ENCODE measurements at places on chromosomes 16 and 17.

DNA sequence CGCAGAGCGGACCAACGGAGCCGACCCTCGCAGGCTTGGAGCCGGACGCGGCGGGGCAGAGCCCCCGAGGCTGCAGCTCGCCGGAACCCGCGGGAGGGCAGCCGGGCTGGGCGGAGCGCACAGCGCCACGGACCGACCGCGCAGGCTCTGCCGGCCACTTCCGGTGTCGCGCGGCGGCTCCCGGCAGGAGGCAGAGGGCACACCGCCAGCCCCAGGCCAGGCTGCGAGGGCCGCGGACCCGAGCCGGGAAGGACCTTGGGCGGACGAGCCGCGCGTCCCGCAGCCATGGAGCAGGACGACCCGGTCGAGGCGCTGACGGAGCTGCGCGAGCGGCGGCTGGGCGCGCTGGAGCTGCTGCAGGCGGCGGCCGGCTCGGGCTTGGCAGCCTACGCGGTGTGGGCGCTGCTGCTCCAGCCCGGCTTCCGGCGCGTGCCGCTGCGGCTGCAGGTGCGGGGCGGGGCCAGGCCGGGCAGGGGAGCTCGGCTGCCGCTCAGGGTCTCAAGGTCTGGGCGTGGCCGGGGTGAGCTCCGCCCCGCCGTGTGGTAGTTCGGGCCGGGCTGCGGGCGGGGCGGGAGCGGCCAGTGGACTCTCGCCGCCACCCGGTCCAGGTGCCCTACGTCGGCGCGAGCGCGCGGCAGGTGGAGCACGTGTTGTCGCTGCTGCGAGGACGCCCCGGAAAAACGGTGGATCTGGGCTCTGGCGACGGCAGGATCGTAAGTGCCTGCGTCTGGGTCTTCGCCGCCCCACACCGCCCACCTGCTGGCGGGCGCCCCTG, at the start of gene ANTKMT:
Gene ANTKMT (plus strand): TSS at position 157 of the 775 bp plus-strand sequence. CDS start 129 bp downstream, at position 286.
- peak; percentile 90 for DNase-seq

DNA sequence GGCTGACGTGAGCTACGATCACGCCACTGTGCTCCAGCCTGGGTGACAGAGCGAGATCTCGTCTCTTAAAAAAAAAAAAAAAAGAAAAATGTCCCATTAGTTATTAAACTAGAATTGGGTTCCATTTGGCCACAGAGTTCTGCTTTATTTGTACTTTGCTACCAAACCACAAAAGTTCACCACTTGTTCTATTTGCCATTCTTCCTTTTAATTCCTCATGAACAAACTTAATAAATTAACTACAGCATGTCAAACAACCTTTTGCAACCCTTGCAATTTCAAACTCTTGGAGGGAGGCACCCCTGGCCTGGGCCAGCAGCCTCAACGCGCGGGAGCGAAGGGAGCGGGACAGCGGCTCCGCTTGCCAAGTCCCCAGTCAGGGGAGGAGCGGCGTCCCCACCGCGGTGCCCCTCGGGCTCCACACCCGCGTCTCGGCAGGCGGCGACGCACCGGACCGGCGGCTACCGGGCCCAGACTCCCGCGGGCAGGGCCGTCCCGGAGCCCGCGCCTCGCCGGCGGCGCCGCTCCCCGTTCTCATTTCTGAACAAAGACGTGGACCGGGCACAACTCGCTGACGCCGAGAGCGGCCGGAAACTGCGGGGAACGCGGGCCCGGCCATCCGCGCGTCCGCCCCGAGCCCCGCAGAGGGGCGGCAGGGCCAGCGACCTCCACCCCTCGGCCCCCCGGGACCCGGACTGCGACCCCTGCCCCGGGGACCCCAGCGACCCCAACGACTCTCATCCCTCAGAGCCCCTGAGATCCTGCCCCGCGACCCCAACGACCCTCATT, 775 bp downstream of the CYTH1 start:
- DNase-seq: peak; percentile 22

GRCh38 chr17:33583518-33584417, 290.7 kb upstream of the ASIC2 start:
- no peak for DNase-seq

GRCh38 chr17:68398691-68399637, 58.3 kb downstream of the WIPI1 start:
- peak; percentile 93 for DNase-seq

DNA sequence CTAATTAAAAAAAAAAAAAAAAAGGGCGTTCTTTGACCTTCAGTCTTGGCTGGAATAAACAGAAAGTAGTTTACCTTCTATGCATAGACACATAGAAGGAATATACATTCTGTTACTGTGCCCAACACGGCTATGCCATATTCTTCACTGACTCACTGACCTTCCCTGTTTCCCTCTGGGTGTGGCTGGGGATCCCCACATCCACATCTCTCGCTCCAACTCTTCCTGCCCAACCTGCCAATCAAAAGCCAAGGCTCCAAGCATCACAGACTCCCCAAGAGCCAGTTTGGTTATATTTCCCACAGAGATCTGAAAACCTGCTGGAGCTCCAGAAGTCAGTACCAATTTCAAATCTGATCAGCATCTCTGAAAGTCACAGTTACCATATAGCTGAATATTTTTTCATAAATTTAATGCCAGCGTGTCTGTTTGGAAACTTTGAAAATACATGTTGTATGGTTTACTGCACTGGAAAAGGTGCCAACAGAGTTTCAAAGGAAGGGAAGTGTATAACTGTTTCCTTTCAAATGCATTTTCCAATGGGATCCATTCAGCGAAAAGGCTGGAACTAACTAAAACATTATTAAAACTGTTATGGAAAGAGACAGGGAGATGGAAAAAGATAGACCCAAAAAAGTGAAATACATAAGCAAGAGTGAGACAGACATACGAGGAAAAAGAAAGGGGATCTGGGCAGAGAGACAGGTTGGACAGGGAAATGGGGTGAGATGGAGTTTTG, 91.8 kb downstream of the SMG6 start:
- DNase-seq: no peak

DNA sequence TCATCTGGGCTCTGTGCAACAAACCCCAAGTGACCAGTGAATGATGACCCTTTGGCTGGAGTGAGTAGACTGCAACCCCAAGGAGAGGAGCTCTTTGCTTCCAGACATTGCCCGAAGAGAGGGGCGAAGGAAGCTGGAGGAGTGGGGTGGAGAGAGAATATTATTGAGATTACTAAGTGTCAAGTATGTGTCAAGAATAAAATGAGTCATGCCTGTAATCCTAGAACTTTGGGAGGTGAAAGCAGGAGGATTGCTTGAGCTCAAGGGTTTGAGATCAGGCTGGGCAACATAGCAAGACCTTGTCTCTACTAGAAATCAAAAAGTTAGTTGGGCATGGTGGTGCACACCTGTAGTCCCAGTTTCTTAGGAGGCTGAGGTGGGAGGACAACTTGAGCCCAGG, 142.0 kb upstream of the CCL2 start:
- DNase-seq: no peak

DNA sequence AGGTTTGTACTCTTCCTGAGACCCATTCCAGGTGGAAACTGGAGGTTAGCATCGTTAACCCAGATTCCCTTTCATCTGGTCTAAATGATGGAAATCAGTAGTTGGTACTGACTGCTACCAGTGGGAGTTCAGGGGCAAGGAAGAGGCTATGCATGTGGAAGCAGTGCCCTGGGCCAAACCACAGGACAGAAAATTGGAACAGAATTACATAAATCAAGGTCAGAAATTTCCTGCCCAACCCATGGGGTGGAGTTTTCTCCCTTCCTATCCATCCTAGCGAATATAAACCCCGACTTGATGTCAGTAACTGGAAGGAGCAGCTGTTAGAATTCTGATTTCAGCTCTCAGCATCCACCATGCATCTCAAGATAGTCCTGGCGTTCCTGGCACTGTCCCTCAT, at the start of gene AOC2:
Gene AOC2 (plus strand): TSS at position 310 of the 400 bp plus-strand sequence. CDS start 47 bp downstream, at position 357.
- no peak for DNase-seq

GRCh38 chr16:79005096-79005495, 595.4 kb downstream of the MAF start:
- DNase-seq: no peak

DNA sequence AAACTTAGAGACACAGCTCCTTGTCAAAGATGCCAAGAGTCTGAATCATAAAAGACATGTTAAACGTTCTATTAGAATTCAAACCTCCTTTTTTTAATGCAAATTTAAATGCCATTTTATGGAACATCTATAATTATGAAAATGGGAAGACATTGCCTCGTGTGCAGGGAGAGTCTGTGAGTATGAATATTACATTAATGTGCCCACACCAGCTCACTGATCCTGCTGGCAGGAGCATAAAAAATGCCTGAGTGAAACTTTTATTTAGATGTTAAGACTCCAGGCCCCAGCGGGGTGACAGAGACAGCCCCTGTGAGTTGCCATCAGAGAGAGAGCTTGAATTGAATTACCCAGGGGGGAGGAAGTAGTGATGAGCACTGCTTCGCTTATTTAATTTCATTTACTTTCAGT, 84.8 kb downstream of the SNX11 start:
- peak; percentile 14 for DNase-seq

DNA sequence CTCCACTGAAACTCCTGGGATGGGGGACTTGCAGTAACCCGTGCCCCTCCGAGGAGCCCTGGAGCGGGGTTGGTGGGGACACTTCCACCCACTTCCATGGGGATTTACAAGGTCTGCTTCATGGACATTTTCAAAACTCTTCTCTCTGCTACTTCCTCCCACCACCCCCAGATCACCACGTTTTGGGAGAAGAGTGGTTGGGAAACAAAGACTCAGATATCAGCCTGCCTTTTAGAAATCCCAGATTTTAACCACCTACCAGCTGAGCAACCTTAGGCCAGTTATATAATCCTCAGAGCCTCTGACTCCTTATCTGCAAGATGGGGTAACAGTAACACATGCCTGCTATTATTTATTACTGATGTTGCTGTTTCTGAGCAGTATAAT, 184.8 kb downstream of the CCDC182 start:
- DNase-seq: no peak

- DNase-seq: no peak
These were observed 2.0 kb upstream of the CTRB2 start for GRCh38 chr16:75208861-75209505.

GRCh38 chr16:47204736-47205504, 61.2 kb upstream of the NETO2 start:
- no peak for DNase-seq

DNA sequence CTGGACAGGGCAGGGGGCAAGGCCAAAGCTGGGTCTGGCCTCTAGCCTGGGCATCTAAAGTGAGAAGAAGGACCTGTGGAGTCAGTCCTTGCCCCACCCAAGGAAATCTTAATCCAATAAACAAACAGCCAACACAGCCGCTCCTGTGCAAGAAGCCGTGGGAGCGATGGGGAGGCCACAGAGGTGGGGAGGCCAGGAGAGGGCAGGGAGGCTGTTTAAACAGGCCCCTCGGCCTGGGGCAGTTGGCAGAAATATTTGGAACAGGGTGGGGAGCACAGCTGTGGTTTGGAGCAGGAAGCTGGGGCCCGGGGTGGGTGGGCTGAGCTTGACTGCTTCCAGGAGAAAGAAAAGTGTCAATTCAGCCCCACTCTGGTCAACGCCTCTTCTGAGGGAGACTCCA, 5.3 kb downstream of the ZNF385C start:
- DNase-seq: no peak
